NCI-H2081 treated with DMSO at 0.1 percent for 48 hours (cell line): ENCODE measurements at places on chromosomes 2 and 18.

DNA sequence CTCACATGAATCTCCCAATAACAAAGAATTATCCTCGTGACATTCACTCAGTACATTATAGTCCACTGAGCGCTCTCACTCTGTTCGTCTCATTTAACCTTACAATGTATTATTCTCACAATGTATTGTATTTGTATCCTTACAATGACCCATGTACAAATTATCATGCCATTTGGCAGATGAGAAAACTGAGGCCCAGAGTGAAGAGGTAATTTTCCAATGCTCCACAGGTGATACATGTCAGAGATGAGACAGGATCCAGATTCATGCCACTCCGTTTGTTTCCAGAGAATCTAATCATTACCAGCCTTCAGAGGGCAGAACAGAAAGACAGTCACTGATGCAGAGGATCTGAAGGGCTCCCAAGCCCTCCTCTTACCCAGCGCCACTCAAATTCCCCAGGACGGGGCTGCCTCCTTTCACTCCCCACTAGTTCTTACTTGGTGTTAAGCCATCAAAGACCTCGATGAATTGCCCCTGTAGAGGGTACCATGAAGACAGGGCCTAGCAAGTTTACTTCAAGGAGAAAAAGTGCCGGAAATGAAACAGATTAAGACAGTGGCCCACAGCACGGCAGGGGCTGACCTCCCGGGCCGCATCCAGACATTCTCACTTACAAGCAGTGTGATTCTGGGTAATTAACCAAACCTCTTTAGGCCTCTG is 98.4 kb upstream of the MBOAT2 start:
- no peak for DNase-seq

- no peak for DNase-seq
Observed at GRCh38 chr2:17149945-17150344, 368.3 kb downstream of the RAD51AP2 start.

GRCh38 chr2:232473467-232473890 is 14.2 kb downstream of the ECEL1 start:
- no peak for DNase-seq

DNA sequence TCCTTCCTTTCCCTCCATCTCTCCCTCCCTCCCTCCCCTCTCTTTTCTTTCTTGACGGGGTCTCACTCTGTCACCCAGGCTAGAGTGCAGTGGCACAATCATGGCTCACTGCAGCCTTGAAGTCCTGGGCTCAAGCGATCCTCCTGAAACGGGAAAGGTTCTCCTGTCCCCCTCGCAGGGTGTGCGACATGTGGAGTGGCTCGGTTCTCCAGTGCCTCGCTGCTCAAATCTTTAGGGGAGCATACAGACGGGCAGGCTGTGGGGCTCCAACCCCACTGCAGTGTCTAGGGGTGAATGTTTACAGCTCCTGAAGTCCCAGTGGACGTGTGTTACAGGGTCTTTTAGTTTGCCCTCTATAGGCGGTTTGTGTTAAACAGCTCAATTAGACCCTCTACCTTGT is 74.0 kb downstream of the MEX3C start:
- no peak for DNase-seq

GRCh38 chr18:47341678-47342077 is 90.2 kb upstream of the SKOR2 start:
- no peak for DNase-seq

GRCh38 chr2:20541651-20542050 is 94.8 kb downstream of the RHOB start:
- no peak for DNase-seq

GRCh38 chr2:98012561-98012991 is 16.8 kb upstream of the TMEM131 start:
- DNase-seq, result no peak

DNA sequence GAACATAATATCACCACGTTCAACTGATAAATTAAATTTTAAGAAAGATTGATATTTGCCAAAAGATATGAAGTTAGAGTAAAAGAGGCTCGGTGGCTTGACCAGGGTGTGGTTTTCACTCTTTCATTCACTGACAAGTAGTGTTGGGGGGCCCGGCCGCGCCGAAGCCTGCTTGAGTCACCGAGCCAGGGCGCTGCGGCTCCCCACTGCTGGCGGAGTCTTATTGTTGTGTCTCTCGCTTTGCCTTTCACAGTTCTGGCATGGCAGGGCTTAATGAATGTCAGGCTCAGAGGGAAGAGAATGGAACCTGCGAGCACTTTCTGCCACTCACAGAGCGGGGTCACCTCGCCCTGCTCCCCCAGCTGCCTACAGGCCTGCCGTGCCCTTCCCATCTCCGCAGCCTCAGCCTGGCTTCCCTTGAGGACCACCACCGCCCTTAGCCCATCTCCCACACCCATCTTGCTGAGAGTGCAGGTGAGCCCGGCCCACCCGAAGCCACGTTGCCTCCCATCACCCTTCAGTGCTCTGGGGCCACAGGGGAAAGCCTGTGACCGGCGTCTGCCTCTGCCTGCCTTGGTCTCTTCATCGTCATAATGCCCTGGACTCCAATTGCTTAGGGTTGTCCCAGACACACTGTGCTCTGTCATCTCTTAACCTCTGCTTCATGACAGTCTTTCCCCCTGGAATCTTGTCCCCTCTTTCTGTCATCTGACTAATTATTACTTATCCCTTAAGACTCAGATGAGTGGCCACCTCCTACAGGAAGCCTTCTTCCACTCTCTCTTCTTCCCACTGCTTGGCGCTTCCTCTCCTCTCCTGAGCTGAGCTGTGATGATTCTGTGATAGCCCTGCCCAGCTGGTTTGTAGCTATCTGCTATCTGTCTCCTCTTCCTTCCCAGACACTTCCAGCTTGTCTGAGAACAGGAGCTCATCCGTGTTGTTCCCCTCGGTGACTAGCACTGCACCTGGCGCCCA is 142.5 kb downstream of the FAM210A start:
- DNase-seq, result no peak

GRCh38 chr2:239765076-239765845 is 259.9 kb downstream of the NDUFA10 start:
- no peak for DNase-seq
